ENCODE measurements at places on chromosomes 2 and 18. TPM values are rescaled to one million over a fixed set of nuclear protein-coding genes. Genes with fewer than 3 reads are reported as not detected.

FAM237A gene
- not detected for polyA plus RNA-seq

CCL20 gene
- polyA plus RNA-seq, result 0.40 TPM

VWA3B gene
- polyA plus RNA-seq, result not detected

TTR gene
- 0.57 TPM for polyA plus RNA-seq

C2orf81 gene
- polyA plus RNA-seq, result 4.5 TPM

NCKAP1 gene
- 26.8 TPM for polyA plus RNA-seq

FLACC1 gene
- 1.0 TPM for polyA plus RNA-seq

TXNL1 gene
- polyA plus RNA-seq, result 47.7 TPM

QPCT gene
- polyA plus RNA-seq, result 30.6 TPM

RAX gene
- not detected for polyA plus RNA-seq

PARD6G gene
- polyA plus RNA-seq, result 1.8 TPM

SERPINB4 gene
- polyA plus RNA-seq, result not detected

PFN4 gene
- polyA plus RNA-seq, result 0.84 TPM

C1QL2 gene
- polyA plus RNA-seq, result not detected

ERBB4 gene
- polyA plus RNA-seq, result 0.80 TPM

UGT1A10 gene
- polyA plus RNA-seq, result not detected

HAAO gene
- 24.4 TPM for polyA plus RNA-seq

FTCDNL1 gene
- 2.6 TPM for polyA plus RNA-seq

SLC9A2 gene
- polyA plus RNA-seq, result 0.03 TPM
